ENCODE measurements at places on chromosomes 5 and 9. TPM values are rescaled to one million over a fixed set of nuclear protein-coding genes. Genes with fewer than 3 reads are reported as not detected.

- no peak overlapping the region for H3K27ac ChIP-seq
- no peaks in the 10 kb centered on the region for H3K27me3 ChIP-seq
- no peaks in the 10 kb centered on the region for H3K4me1 ChIP-seq
- H3K4me3 ChIP-seq = no peak overlapping the region
- DNase-seq = no peak
Measured at GRCh38 chr5:9390113-9390512, 155.8 kb downstream of the SEMA5A start.

GRCh38 chr5:147558826-147559225 is 49.0 kb upstream of the DPYSL3 start:
- DNase-seq = no peak
- no peaks in the 10 kb centered on the region for H3K4me1 ChIP-seq
- no peaks in the 10 kb centered on the region for H3K27me3 ChIP-seq

GRCh38 chr9:126844085-126844484 is 16.4 kb upstream of the ZBTB34 start:
- H3K4me3 ChIP-seq = no peak overlapping the region
- H3K27me3 ChIP-seq = no peaks in the 10 kb centered on the region
- DNase-seq = no peak
- H3K36me3 ChIP-seq = no peaks in the 10 kb centered on the region
- no peaks in the 10 kb centered on the region for H3K4me1 ChIP-seq
- H3K27ac ChIP-seq = no peak overlapping the region

GRCh38 chr5:159412284-159413046 is 82.2 kb upstream of the IL12B start:
- H3K27me3 ChIP-seq = no peaks in the 10 kb centered on the region
- H3K27ac ChIP-seq = peak overlapping the region; percentile 14
- H3K4me1 ChIP-seq = peaks cover 56% of the 10 kb centered on the region
- DNase-seq = peak; percentile 90
- H3K36me3 ChIP-seq = no peaks in the 10 kb centered on the region
- H3K4me3 ChIP-seq = no peak overlapping the region

GRCh38 chr5:143106174-143106573 is 297.3 kb downstream of the NR3C1 start:
- no peak overlapping the region for H3K27ac ChIP-seq
- no peak overlapping the region for H3K4me3 ChIP-seq
- DNase-seq = no peak
- H3K4me1 ChIP-seq = peaks cover 8% of the 10 kb centered on the region

GRCh38 chr9:132828201-132828770 is 49.8 kb downstream of the AK8 start:
- peaks cover 3% of the 10 kb centered on the region for H3K27me3 ChIP-seq
- no peaks in the 10 kb centered on the region for H3K4me1 ChIP-seq
- DNase-seq = no peak

DNA sequence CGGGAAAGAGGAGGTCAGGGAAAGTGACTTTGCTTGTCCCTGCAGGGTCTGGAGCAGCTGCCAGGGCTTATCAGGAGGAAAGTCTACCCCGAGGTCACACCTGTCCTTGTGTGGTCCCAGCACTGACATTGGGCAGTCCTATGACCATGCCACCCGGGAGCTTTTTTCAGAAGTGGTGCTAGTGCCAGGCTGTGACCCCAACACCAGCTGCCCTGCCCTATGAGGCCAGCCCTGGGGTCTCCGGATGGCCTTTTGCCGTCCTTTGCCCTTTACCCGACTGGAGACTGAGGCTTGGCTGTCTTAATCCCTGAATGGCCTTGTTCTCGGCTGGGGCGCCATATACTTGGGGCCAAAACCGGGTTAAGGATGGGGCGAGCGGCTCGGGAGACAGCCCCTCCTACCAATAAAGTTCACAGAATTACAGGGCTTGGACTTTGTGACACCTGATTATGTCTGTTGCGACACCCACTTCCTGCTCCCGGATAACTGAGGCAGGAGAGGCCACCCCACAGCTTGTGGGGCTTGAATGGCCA is 22.2 kb upstream of the SLC9A3 start:
- H3K27ac ChIP-seq = no peak overlapping the region
- peaks cover 4% of the 10 kb centered on the region for H3K27me3 ChIP-seq
- peaks cover 16% of the 10 kb centered on the region for H3K4me1 ChIP-seq
- no peak overlapping the region for H3K4me3 ChIP-seq
- H3K36me3 ChIP-seq = no peaks in the 10 kb centered on the region

DNA sequence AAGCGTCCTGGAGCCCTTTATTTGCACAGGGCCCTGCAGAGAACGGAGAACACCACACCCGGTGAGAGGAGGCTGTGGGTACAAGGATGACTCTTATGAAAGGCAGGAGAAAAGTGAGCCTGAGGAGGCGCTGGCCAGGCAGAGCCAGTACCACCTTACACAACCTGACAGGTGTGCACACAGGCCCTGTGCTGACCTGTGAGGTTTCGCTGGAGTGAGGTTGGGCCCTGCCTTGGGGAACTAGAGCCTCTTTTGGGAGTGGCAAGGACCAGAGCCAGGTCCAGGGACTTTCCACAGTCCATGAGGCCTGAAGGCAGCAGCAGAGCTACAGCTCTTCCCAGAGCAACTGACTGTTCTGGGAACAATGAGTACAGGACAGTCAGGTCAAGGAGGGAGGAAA is 3.1 kb downstream of the SRD5A1 start:
- no peaks in the 10 kb centered on the region for H3K27me3 ChIP-seq
- H3K4me1 ChIP-seq = peaks cover 19% of the 10 kb centered on the region
- no peak overlapping the region for H3K27ac ChIP-seq
- peaks cover 3% of the 10 kb centered on the region for H3K36me3 ChIP-seq
- no peak for DNase-seq

- no peak for DNase-seq
- H3K4me1 ChIP-seq = no peaks in the 10 kb centered on the region
- H3K27me3 ChIP-seq = no peaks in the 10 kb centered on the region
- no peak overlapping the region for H3K27ac ChIP-seq
- H3K4me3 ChIP-seq = no peak overlapping the region
Measured at GRCh38 chr9:88143957-88144625, 5.8 kb upstream of the SPATA31C2 start.

GRCh38 chr9:97993000-97993399 is 9.9 kb downstream of the ANP32B start:
- H3K36me3 ChIP-seq = peaks cover 22% of the 10 kb centered on the region
- H3K27me3 ChIP-seq = no peaks in the 10 kb centered on the region
- no peak overlapping the region for H3K4me3 ChIP-seq
- H3K27ac ChIP-seq = no peak overlapping the region

- H3K4me3 ChIP-seq = no peak overlapping the region
- no peak overlapping the region for H3K27ac ChIP-seq
- DNase-seq = no peak
- no peaks in the 10 kb centered on the region for H3K36me3 ChIP-seq
Measured at GRCh38 chr9:3954331-3955304, 345.2 kb downstream of the GLIS3 start.

- H3K4me1 ChIP-seq = no peaks in the 10 kb centered on the region
- no peak overlapping the region for H3K4me3 ChIP-seq
- no peaks in the 10 kb centered on the region for H3K36me3 ChIP-seq
- H3K27me3 ChIP-seq = no peaks in the 10 kb centered on the region
- no peak overlapping the region for H3K27ac ChIP-seq
Measured at GRCh38 chr9:95605816-95606488, 89.2 kb upstream of the PTCH1 start.

- H3K27me3 ChIP-seq = peaks cover 4% of the 10 kb centered on the region
- DNase-seq = no peak
- H3K4me3 ChIP-seq = no peak within 1 kb of the TSS
- H3K36me3 ChIP-seq = no peaks in the 10 kb centered on the region
- H3K27ac ChIP-seq = no peak within 1 kb of the TSS
- no peaks in the 10 kb centered on the region for H3K4me1 ChIP-seq
Measured at GRCh38 chr9:87497604-87498045, at the start of gene DAPK1. Gene DAPK1 (plus strand): TSS chr9:87497867. CDS start chr9:87499078, 1,211 bp downstream.

- H3K4me1 ChIP-seq = no peaks in the 10 kb centered on the region
Measured at GRCh38 chr5:6465831-6466790, 17.5 kb downstream of the UBE2QL1 start.

The SEMA5A gene
- 1.1 TPM for polyA plus RNA-seq

The PCDHGA2 gene
- not detected for polyA plus RNA-seq
